ENCODE measurements at places on chromosomes 5 and 9. TPM values are rescaled to one million over a fixed set of nuclear protein-coding genes. Genes with fewer than 3 reads are reported as not detected.

MEIKIN gene
- total RNA-seq = not detected

DNA sequence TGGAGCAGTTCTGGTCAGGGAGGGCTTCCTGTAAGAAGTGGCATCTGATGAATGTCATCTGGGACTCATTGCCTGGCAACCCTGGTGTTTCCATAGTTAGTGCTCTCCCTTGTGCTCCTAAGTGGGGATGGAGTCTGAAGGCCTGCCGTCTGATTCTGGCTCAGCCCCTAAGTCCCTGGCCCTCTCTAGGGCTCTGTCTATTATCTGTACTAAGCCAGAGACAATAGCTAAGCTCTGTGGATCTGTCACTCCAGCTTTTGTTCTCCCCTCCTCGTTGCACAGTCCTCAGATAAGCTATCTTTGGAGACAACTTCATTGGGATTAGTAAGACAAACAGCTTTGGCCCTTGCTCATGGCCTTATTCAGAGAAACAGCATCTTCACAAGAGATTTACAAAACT is 30.6 kb upstream of the TTC1 start:
- no peak for DNase-seq

N4BP3 gene
- 6.0 TPM for total RNA-seq

PCDHGB1 gene
- 1.7 TPM for total RNA-seq

DNA sequence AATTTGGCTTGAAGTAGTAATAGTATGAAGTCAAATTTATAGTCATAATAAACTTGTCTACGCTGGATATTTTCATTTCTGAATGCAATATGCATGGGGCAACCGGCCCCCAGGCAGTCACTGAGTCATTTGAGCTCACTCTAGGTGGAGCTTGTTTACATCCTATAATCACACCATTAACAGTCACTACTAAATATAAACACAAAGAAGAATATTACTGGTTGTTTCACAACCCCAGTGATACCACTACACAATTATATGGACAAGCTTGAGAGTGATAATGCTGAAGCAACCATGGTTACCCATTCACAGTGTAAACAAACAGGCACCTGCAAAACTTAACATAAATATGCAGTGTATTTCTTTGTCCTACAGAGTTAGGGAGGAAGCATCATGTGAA is 68.7 kb downstream of the MARCHF3 start:
- no peak for DNase-seq

- DNase-seq = no peak
Observed at GRCh38 chr5:148620091-148620490, 34.2 kb downstream of the HTR4 start.

WNT8A gene
- not detected for total RNA-seq

- no peak for DNase-seq
Observed at GRCh38 chr9:38160613-38161215, 91.7 kb upstream of the SHB start.

DNA sequence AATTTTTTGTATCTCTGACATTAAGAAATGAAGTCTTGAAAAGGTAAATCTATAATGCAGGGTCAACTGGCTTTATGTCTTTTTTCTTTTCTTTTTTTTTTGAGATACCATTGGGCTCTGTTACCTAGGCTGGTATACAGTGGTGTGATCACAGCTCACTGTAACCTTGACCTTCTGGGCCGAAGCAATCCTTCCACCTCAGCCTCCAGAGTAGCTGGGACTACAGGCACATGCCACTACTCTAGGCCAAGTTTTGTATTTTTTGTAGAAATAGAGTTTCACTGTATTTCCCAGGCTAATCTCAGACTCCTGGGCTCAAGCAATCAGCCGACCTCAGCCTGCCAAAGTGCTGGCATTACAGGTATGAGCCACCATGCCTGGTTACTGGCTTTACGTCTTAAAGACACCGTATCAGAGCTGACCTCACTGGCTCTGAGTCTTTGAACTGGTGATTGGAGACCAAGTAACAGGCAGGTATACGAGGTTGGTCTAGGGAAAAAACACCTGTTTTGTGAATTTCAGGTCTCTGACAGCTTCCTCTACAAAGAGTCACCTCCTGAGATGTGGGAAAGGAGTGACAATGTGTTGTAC is 70.4 kb upstream of the GPBP1 start:
- DNase-seq = no peak

- no peak for DNase-seq
Observed at GRCh38 chr5:76811214-76811613, 7.6 kb upstream of the F2RL1 start.

GRCh38 chr9:111916234-111916645 is 19.6 kb downstream of the UGCG start:
- no peak for DNase-seq

CARTPT gene
- not detected for total RNA-seq
